ENCODE measurements at places on chromosomes 16 and 17. TPM values are rescaled to one million over a fixed set of nuclear protein-coding genes. Genes with fewer than 3 reads are reported as not detected.

GRCh38 chr17:82287868-82288801, 14.6 kb upstream of the CSNK1D start:
- DNase-seq: no peak

DNA sequence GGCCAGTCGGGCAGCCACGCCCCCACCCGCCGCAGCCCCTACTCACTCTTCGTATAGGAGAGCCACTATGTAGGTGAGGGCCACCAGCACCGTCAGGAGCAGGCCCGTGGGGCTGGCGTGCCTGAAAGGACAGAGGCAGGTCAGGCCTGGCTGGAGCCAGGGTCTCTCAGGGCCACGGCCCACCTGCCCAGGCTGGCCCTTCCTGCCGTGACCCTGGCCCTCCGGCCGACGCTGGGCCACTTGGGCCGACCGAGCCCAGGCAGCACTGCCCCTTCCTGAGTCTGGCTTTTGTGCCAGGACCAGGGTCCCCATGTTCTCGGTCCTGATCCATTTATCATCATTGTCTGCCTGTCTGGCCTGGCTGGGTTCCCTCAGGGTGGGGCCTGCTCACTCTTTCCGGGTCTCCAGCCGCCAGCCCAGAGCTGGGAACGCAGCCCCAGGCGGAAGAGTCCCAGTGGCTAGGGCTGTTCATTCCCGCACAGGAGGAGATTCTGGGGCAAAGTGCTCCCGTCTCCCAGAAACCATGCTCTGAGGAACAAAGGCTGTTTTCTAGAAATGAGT, 10.1 kb upstream of the RASD1 start:
- no peak for DNase-seq

TLCD3B gene
- 26.9 TPM for total RNA-seq

GRCh38 chr16:29117631-29118030, 132.8 kb downstream of the LAT start:
- no peak for DNase-seq

DNA sequence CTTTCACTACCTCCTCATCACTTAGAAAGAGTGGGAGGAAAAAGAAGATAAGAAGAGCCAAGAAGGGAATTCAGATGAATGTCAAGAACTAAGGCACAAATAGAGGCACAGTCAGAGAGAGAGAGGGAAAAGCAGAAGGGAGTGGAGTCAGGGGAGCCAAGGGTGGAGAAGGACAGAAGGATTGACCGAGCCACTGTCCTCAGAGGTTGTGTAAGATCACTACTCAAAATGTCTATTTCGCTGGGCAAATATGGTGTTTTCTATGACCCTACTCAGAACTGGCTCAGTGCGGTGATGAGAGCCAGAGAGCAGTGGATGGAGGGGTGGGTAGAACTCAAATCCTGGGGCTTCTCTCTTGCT, 139.2 kb upstream of the HS3ST2 start:
- DNase-seq: no peak

KRT36 gene
- total RNA-seq: not detected

DNA sequence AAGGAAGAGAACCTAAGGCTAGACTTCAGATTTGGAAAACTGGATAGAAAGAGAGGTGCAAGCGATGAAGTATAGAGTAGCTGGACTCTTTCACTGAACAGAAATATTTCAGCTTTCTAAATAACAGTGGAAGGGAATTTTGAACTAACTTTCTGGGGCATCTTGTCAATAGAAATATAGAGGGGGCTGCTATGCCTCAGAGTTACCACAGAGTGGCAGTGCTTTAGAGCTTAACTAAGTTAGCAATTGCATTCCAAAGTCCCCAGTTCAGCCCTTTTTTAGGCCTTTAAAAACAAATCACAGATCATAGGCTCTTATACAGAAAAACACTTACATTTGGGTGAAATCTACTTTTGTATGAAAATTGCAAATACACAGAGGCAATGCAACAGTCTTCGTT, 154.2 kb upstream of the CDH8 start:
- DNase-seq: no peak

- DNase-seq: no peak
Measured at GRCh38 chr17:56076980-56077379, 76.3 kb upstream of the ANKFN1 start.

- no peak for DNase-seq
Measured at GRCh38 chr17:46175891-46176290, 17.3 kb downstream of the KANSL1 start.

CEP95 gene
- total RNA-seq: 51.5 TPM

KRTAP2-1 gene
- total RNA-seq: not detected

DNA sequence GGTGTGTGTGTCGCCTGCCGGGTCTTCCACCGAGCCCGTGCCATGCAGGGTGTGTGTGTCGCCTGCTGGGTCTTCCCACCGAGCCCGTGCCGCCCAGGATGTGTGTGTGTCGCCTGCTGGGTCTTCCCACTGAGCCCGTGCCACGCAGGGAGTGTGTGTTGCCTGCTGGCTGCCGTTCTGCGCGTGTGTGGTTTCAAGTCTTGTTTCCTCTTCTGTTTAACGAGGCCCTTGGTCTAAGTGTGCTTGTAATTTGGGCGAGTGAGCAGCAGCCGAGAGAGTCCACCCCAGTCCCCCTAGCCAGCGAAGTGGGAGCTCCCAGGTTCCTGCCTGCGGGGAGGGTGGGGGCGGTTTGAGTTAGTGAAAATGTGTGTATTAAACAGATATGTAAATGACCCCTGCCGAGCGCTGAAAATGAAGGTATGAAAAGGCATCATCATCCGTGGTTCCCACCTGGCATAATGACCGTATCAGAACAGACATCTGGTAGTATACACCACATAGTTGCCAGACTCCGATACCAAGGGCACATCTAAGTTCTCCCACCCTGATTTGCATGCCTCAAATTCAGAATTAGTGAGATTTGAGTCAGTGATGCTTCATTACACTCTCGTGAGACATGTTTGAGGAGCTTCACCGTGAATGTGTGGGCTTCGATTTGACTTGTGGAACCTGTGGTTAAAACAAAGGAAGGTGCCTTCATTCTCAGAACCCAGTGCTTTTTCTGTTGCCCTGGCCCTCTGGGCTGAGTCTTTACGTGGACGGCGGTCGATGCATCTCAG, 114.5 kb upstream of the CHMP6 start:
- no peak for DNase-seq

DNA sequence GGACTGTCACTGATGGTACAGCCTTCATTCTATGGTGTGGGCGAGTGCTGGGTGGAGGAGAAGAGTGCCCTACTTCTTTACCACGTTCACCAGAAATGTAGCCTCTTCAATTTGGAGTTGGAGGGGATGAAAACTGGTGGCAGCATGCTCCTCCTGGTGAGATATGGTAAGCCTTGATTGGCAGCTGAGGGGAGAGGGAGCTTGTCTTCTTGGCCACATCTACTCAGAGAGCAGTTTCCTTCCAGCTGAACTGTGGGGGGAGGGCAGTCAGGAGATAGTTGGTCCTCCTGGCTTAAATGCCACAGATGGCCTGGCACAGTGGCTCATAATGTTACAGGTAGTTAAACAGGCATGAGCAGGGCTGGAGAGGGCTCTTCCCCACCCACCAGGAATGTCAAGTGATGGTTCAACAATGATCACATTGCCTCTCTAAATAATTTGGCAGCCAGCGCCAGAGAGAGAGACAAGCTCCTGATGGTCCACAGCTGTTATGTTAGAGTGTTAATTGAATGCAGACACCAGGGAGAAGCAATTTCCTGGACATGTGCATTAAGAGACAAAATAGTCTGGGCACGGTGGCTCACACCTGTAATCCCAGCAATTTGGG, 9.0 kb upstream of the MAPK3 start:
- no peak for DNase-seq

GRCh38 chr17:3762922-3763776, 37.8 kb downstream of the ITGAE start:
- DNase-seq: no peak
